Cardiac muscle cell (in vitro differentiated cells and primary cell): ENCODE measurements at places on chromosomes 16 and 17.

- peak; percentile 28 for DNase-seq
These were observed 112.6 kb upstream of the IRX5 start for GRCh38 chr16:54817940-54818574.

DNA sequence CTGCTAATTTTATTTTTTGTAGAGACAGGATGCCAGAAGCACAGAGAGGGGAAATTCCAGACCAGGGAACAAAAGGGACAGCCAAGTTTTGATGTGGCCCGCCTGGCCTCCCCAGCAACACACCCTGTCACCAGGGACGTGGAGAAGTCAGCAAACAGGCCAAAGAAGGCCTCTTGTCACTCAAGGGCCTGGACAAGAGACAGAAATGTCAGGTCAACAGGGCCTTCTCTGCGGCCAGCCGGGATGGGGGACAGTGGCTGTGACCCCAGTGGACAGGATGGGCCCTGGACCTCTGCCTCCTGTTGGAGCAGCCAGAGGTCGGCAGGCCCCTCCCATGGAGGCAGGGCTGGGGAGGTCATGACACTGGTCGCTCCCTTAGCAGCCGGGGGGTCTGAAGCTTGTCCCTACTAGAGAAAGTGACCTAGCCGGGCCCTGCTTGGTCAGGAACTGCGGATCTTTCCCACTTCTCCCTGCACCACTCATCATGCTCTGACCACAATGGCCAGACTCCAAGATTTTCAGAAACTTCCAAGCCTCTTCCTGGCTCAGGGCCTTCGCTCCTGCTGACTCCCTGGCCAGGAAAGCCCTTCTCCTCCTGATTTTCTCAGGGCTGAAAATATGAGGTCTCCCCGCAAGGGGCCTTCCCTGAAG lies 9.2 kb upstream of the TVP23A start:
- DNase-seq: peak; percentile 95

DNA sequence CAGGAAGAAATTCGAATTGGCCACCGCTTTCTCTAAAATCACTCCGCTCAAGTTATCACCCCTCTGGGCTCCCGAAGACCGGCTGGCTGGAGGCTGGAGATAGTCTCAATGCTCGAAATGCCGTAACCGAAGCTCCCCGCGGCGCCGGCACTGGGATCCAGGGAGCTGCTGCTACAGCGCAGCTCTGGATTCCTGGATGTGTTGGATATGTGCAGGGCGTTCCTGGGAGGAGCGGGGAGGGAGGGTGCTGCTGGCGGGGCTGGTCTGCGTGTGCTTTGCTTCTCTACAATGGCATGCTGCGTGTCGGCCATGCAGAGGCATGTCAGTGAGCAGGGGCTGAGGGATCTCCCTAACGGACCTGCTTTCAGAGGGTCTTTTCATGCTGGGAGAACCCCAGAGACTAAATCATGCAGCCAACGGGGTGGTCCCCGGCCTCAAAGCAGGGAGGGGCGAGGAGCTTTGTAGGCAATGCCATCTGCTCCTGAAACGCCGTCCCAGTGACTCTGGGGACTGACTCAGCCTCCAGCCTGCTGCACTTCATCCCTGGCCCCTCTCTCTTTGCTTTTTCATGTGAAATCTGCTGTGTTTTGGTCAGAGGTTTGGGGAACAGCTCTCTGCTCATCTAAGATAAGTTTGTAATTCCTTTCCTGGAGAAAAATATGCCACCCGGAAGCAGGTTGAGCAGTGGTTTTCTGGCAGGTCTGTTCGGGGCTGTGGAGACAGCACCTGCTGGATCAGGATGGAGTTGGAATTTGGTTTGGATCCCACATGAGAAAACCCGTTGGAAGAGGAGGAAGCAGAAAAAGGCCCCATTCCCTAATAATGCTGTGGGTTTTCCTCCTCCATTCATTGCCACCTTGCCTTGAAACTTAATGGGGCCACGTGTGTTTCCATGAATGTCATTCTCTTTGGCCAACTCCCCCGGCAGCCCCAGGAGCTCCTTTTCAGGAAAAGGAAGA lies 311.4 kb downstream of the SEC14L1 start:
- peak; percentile 84 for DNase-seq

DNA sequence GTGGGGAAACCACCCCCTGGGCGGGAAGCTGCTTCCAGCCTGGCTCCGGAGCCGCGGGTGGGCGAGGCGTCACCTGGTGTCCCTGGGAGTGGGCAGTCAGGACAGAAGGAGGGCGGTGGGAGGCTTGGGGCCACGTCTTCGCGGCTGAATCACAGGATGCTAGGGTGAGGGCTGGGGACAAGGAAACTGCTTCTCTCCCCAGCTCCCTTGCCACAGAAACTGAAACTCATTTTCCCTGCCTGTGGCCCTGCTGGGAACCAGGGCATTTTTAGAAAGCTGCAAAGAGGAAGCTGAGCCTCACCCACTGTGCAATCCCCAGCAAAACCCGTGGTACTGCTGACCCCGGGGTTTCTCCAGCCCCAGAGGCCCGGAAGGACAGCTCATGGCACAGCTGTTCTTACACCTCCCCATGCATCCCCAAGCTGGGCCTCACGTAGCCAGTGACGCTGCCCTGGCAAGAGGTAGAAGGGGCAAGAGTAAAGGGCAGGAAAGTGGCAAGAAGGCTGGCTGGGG lies 8.2 kb downstream of the RHBDF2 start:
- DNase-seq: peak; percentile 80

DNA sequence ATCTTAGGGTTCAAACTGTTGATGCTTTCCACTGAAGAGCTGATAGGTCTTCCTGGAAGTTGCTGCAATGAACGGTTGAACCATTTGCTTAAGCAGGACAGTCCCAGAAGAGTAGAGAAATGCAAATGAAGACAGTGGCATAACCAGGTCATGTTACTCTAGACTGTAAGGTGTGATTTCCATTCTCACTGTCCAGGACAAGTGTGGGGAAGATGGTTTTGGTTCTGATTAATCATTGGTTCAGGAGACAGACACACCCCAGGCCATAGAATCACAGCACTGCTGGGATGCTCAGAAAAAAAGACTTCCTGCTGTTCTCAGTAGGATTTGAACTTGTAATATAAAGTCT lies 34.8 kb upstream of the XYLT2 start:
- no peak for DNase-seq

DNA sequence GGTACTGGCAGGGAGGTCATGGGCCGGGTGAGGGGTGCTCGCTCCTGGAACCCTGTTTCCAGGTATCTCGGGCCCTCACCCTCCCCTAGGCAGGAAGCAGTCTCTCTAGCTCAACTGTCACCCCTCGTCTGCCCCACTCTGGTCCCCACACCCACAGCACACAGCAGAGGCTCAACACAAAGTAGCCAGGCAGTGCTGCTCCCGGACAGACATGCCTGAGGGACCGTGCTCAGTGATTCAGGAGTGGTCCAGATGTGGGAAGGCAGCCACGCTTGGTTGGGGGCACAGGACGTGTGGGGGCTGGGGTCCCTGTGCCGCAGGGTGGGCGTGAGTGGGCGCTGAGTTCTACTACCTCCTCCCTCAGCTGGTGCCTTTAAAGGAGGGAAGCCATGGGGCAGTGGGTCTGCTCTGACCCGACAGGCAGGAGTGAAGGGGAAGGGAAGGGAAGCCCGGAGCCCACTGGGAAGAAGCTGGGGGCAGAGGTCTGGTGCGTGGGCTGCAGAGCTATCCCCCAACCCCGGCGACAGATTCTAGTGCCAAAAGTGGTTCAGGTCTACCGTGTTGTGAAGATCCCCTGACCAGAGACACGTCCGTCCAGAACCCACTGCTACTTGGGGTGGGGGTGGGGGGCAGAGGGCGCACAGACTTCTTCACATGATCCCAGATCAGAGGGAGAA lies 11.8 kb downstream of the SLC16A3 start:
- DNase-seq: no peak

DNA sequence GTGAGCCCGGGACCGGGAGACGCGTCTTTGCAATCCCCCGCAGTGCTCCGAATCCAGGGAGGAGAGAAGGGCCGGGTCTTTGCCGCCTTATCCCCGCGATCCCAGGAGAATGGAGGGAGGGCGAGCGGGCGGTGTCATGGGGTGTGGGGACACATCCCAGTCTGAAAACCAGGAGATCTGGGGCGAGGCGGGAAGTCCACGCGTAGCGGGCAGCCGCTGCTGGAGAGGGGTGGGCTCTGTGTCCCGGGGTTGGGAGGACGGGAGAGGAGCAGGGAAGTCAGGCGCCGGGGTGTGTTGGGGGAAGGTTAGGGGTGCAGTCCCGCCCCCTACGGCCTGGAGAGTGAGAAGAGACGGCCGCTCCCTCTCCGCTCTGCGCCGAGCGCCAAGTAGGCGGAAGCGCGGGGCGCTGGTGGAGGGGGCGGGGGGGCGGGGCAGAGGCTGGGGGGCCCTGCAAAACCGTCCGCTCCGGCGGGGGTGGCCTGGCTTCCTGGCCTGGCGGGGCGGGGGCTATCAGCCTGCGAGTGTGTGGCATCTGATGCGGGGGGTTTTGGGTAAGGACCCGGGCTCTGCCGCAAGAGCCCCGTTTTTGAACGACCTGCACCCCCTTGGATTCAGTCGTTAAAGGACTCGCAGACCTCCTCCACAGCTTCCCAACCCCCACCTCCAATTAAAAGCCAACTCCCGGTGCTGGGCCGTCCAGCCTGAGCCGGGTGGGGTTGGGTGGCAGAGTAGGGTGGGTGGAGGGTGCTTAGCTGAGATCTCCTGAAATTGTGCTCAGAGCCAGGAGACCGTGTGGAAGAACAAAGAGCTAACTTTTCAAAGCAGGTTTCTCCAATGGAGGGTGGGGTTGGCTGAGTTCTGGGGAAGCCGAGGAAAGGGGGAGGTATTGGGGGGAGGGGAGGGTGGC lies 654 bp downstream of the LASP1 start:
- DNase-seq: peak; percentile 67

DNA sequence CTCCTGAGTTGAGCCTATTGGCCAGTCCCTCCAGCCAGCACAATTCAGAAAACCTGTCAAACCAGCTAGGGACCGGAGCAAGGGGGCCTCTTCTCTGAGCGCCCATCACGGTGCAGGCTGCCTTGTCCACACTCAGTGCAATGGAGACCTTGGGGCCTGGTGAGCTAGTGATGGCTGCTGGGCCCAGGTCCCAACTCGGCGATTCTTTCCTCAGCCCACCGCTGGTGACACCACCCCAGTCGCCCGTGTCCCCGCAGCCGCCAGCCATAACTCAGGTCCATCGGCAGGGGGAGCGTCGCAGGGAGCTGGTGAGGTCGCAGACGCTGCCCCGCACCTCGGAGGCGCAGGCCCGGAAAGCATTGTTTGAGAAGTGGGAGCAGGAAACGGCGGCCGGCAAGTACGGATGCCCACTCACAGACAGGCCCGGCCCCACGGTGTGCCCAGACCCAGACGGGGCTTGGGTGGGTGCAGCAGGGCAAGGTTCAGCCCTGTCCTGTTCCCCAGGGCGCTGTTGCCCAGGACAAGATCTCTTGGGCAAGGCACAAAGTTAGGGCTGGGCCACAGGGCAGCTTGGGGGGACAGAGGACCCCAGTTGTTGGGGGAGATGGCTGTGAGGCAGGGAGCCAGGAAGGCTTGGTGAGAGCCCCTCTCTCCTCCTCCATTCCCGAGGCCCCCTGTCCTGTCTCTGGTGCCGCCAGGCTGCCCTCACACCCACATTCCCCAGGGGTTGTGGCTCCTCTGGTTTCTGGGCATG lies 10.8 kb downstream of the SMTNL2 start:
- peak; percentile 58 for DNase-seq

GRCh38 chr16:3458852-3459361 lies 15.4 kb downstream of the NAA60 start:
- DNase-seq: no peak
